Central memory CD4-positive, alpha-beta T cell (primary cell): ENCODE measurements at places on chromosomes 2 and 18.

DNA sequence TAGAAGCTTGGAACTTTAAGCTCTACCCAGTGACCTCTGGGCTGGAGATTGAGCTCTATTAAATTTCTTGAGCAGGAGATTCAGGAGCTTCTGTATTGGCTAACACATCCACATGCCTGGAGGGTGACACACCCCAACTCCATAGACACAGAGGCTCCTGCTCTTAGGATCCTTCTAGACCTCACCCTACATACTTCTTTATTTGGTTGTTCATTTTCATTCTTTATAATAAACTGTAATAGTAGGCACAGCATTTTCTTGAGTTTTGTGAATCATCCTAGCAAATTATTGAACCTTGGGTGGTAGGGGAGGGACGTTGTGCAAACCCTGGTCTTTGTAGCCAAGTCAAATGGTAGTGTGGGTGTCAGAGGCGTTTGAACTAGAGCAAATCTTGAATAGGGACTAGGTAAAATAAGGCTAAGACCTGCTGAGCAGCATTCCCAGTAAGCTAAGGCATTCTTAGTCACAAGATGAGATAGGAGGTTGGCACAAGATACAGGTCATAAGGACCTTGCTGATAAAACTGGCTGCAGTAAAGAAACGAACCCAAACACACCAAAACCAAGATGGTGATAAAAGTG lies 323.8 kb upstream of the GALNT5 start:
- no peak for DNase-seq

DNA sequence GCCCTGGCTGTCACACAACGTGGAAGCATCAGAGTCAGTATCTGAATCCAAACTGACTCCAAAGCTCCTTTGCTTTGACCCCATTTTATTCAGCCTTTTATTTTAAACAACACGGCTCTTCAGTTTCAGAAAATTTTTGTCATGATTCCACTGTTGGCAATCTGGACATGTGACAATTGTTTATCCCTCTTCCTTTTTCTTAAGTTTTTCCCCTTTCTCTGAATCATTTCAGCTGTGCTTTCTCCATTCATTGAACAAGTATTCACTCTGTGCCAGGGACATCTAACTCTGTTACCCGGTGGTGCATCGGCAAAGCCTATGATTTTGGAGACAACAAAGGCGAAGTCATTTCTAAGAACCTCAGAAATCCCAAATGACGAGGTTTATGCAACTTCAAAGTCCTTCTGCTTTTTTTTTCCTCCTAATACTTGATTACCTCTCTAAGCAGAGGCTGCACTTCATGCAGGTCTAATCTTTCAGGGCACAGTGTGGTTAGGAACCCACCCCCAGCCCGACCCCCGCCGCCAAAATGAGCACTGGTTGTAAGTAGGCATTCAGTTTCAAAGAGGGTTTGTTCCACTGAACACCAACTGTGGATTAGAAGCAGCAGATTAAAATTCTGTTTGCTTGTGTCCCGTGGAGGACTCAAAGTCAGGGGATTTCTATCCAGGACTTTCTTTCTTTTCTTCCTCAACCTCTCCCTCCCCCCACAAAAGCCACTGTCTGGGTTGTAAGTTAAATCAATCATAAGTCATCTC lies 18.6 kb downstream of the ST6GAL2 start:
- DNase-seq: no peak

- DNase-seq: no peak
These were observed 38.2 kb downstream of the CRIM1 start for GRCh38 chr2:36393738-36394256.

GRCh38 chr2:67625690-67626475 lies 228.8 kb downstream of the ETAA1 start:
- no peak for DNase-seq

DNA sequence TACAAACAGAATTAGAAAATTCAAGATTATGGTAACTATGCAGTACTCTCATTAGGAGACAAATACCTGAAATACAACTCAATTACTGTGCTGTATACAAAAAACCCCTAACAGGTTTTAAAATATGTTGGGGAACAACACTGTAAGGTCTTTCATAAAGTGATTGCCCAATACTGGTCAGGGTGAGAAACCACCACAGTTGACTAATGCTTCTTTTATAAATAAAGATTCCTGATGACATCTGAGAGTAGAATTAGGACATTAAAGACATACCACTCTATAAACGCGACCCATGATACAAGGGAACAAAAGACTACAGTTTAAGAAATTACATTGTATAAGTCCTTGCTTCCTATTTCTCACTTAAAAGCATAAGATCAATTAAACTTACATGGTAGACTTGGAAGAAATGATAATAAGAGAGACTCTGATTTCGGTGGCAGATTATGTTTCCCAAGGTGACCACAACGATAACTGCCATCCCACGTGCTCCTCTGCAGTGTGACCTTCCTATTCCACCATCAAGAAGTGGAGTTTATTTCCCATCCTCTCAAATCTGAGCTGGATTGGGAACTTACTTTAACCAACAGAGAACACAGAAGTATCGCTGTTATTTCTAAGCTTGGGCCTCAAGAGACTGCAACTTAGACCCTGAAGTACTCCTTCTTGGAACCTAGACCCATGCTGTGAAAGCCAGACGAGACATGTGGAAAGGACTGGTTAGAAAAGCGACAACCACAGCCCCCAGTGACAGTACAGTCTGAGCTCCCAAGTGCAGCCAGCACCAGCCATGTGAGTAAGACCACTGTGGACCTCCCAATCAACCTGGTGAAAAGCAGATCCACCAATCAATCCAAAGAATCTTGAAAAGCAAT lies 52.3 kb downstream of the ZNF521 start:
- DNase-seq: no peak

GRCh38 chr2:69300650-69301049 lies 86.4 kb downstream of the GFPT1 start:
- DNase-seq: no peak

DNA sequence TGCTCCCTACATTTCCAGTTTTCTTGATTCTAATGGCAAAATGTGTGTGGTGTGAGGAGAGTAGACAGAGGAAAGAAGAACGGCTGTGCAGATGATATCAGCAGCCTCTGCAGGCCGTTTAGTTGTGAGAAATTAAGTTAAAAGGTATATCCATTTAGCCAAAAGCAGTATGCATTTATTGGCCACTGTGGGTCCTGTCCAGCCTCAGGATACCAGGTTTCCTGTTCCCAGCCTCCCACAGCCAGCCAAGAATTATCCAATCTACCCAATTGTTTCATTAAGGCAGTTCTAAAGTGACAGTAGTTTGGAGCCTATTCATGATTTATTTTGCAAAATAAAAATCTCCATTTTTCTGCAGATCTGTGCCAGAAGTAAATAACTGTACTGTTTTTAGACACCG lies 107.5 kb downstream of the TMEM18 start:
- DNase-seq: no peak

GRCh38 chr18:48946329-48946835 lies 4.4 kb downstream of the SMAD7 start:
- DNase-seq: no peak

GRCh38 chr18:77178559-77178958 lies 46.0 kb upstream of the MBP start:
- no peak for DNase-seq

- DNase-seq: no peak
These were observed 28.6 kb upstream of the PPP4R1 start for GRCh38 chr18:9642799-9643462.

DNA sequence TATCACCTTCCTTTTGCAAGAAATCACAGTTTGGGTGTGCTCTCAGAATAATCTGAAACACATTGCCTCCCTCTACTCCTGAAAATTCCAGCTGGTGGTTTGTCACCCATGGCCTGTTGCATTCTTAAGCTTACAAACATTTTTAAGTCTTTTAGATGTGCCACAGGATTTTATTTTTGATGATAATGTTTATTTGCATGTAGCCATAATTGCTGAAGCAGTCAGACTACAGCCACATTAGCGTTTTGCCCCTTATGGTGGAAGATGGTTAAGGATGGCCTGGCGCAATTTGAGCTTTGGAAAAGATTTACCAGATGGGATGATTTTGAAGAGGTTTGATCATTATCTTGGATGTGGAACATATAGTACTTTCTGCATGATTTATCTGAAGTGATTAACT lies 439.5 kb downstream of the MEIS1 start:
- DNase-seq: no peak

DNA sequence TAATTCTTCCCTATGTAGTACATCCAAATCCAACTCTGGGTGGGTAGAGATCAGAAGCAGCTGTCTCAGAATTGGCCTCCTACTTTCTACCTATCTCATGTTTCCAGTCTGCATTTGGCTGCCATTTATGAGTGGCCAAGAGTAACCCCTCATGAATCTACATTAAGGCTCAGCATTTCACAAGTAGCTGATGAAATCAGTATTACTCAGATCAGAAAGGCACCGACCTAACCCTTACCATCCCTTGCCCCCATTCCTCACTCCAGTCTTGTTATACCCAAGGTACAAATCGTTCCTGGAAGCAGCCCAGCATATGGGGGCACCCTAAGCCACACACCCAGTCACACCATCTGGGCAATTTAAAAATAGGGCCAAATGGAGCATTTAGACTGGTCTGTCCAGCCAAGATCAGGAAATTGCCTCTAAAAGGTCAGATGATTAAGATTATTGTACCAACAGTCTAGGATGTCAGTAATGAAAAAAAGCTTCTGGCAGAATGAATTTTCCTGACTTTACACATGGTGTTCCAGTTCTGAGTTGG lies 37.1 kb downstream of the CD28 start:
- DNase-seq: no peak

- no peak for DNase-seq
These were observed 84.3 kb downstream of the FANCL start for GRCh38 chr2:58156780-58157179.

DNA sequence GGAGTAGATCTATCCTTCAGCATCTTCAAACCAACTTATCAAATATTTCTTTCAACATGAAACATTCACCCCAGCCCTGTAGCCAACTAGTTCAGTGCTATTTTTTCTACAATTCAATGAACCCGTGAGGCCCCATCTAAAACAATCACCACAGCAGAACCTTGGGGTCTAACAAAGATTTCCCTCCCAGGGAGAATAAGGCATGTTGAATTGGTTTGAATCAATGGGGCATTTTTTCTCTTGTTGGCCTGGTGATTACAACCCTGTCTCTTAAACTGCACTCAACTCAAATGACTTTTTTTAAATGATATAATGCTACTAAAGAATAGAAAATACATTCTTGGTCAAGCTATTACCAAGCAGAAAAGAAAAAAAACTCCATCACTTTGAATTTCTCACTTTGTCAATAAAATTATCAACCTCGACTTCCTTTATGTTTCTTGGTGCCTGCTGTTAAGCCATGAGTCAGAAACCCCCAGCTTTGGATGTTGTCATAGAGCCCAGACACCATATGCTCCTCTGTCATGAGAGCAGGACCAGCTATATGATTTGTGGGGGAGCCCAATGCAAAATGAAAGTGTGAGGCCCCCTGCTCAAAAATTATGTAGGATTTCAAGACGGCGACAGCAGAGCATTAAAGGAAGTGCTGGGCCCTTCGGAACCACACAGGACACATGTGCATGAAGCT lies 282.4 kb downstream of the MEIS1 start:
- DNase-seq: no peak

DNA sequence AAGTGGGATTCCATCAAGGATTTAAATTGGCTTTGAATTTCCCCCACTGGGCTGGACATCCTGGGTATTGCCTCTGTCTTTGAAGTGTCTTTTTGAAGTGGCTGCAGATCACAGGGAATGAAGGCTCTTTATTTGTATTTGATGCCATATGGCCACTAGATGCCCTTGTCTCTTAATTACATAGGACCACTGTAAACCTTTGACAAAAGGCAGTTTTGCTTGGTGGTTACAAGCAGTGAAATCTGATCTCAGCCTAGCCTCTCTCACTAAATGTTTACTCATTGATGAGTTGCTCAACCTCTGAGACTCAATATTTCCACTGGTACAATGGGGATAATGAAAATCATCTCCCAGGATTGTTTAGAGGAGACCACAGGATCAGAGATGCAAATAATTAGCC lies 102.2 kb downstream of the INSIG2 start:
- no peak for DNase-seq

DNA sequence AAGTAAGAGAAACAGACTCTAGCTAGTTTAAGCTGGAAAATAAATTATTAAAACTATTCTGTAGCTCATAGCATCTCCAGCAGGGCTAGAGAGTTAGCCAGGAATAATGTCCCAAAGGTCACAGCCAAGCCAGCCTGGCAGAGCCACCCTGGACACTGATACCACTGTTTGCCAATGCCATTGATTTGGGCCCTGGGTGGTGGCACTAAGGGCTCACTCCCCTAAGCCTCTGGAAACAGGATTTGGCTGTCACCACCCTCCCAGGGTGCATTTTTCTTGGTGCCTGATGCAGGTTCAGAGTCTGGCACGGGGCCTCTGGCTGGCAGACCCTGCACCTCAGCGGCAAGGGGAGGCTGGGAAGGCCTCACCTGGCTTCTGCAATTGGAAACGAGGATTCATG lies 7.1 kb downstream of the SH2D6 start:
- DNase-seq: no peak

DNA sequence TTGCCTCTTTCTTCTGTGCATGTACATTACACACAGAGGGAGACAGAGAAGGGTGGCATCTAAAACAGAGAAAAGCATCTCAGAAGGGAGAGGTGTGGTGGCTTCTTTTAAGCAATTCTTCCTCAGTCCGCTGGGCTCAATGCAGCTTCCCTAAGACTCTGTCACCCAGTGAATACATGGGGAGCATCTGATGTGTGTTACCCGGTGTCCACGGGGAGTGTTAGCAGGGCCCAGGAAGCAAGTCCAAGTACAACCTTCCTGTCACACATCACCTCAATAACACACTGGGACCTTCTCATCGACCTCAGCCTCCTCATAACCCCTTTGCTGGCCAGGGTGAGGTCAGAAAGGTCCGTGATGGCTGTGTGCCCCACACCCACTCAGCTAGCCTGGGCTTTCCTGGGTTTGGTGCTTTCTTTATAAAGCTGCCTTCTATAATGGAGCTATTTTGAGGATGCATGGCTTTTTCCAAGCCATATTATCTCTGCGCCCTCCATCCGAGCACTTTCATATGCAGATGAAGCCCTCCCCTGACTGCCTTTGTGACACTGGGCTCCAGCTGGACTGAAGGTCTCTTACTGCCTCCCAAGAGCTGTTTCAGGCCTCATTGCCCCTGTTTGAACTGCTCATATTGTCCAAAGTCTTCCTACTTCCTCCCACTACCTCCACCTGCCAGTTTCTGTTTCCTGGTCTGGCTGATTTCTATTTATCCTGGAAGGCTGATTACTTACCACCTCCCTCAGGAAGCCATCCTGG lies 21.4 kb downstream of the TNFRSF11A start:
- no peak for DNase-seq

GRCh38 chr2:127014630-127015029 lies 92.3 kb downstream of the BIN1 start:
- DNase-seq: no peak

DNA sequence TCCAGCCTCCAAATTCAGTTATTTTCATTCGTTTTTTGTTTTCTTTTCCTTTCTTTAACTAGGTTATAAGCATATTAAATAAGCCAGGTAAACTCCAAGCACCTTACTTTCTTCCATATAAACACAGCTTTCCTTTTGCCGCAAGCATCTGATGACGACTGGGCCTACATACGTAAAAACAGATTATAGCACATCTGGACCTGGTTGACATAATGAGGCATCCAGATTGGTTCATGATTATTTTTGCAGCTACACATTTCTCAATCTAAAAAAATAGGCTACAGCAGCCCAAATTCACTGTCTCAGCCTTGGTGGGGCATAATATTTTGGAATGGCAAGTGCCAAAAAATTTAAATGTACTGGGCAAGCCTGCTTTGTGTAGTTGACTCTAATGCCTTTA lies 7.7 kb downstream of the CYP1B1 start:
- no peak for DNase-seq
